Activated naive CD4-positive, alpha-beta T cell treated with anti-CD3 and anti-CD28 coated beads, Interleukin-2, amount 10 ng/mL, durations not matched to agents 7 days and 5 days (primary cell): ENCODE measurements at places on chromosomes 12 and 14.

DNA sequence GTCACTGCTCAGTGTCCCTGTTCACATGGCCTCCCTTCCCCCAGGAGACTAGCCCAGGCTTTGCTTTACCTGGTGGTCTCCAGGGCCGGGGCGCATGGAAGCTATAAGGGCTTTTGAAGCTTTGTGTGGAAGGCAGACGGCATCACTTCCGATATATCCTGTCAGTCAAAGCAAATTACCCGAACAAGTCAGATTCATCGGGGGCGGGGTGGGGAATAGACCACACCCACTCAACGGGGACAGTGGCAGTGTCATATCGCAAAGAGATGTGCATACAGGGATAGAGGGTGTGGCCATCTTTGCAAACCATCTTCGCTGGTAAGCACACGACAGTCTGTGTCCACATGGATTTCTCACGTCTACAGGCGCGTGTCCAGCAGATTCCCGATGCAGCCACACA is 127.3 kb downstream of the GLT1D1 start:
- H3K27me3 ChIP-seq, result no peaks in the 10 kb centered on the region
- DNase-seq, result no peak
- no peak overlapping the region for H3K4me3 ChIP-seq
- H3K27ac ChIP-seq, result no peak overlapping the region
- no peaks in the 10 kb centered on the region for H3K36me3 ChIP-seq

- H3K27me3 ChIP-seq, result no peaks in the 10 kb centered on the region
- H3K4me3 ChIP-seq, result no peak overlapping the region
- no peak overlapping the region for H3K27ac ChIP-seq
- DNase-seq, result no peak
Observed at GRCh38 chr14:98369344-98369743, 902.7 kb downstream of the BCL11B start.

DNA sequence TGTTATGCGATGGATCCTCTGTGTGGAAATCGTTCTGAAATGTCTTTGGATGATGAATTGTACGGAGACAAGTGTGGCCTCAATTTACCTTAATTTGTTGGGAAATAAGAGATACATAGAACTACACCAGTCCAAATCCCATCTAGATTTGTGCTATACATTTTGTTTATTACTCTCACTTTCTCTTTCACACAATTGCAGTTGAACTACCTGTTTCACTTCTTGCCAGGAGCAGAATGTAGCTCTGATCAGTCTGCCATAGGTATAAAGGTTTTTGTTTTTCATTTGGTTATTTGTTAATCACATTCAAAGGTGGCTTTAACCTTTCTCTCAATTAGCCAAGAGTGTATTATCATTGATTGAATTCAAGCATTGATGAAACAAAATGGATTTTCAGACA is 268.2 kb downstream of the SNAPC1 start:
- H3K4me3 ChIP-seq, result no peak overlapping the region
- no peaks in the 10 kb centered on the region for H3K36me3 ChIP-seq
- DNase-seq, result no peak

GRCh38 chr12:11658791-11659190 is 9.3 kb downstream of the ETV6 start:
- H3K36me3 ChIP-seq, result peaks cover 48% of the 10 kb centered on the region
- H3K4me1 ChIP-seq, result peaks cover 67% of the 10 kb centered on the region
- H3K27me3 ChIP-seq, result no peaks in the 10 kb centered on the region
- no peak overlapping the region for H3K4me3 ChIP-seq
- no peak overlapping the region for H3K27ac ChIP-seq
- DNase-seq, result no peak

- no peaks in the 10 kb centered on the region for H3K36me3 ChIP-seq
- no peak for DNase-seq
- H3K4me3 ChIP-seq, result no peak overlapping the region
- peaks cover 7% of the 10 kb centered on the region for H3K4me1 ChIP-seq
Observed at GRCh38 chr12:75525263-75525662, 13.9 kb upstream of the KRR1 start.

DNA sequence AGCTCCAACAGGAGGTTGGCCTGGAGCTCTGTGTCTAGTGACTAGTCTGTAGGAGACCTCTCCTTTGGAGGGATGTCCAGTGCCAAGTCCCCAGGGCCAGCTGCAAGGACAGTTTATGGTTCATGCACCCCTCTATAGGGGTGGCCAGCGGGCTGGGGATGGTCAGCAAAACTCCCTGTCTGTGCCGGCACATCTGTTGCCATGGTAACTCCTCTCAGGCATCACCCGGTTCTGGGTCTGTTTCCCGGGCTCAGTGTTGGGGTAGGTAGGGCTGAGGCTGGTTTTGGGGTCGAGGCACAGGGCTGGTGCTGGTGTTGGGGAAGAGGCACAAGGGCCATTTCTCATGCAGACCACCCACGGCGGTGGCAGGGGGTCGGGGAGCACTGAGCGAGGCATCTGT is 196.8 kb downstream of the RBM19 start:
- H3K27me3 ChIP-seq, result no peaks in the 10 kb centered on the region
- H3K27ac ChIP-seq, result no peak overlapping the region
- H3K36me3 ChIP-seq, result no peaks in the 10 kb centered on the region
- no peaks in the 10 kb centered on the region for H3K4me1 ChIP-seq

GRCh38 chr14:32252030-32252670 is 49.1 kb upstream of the RNU6-8 start:
- H3K27ac ChIP-seq, result no peak overlapping the region
- no peaks in the 10 kb centered on the region for H3K4me1 ChIP-seq
- no peak overlapping the region for H3K4me3 ChIP-seq
- no peaks in the 10 kb centered on the region for H3K36me3 ChIP-seq
- DNase-seq, result peak; percentile 62

GRCh38 chr12:79454338-79454843 is 236.4 kb downstream of the PAWR start:
- no peak overlapping the region for H3K4me3 ChIP-seq
- no peaks in the 10 kb centered on the region for H3K4me1 ChIP-seq
- no peak for DNase-seq
- no peak overlapping the region for H3K27ac ChIP-seq
- H3K27me3 ChIP-seq, result no peaks in the 10 kb centered on the region
- no peaks in the 10 kb centered on the region for H3K36me3 ChIP-seq

- DNase-seq, result peak; percentile 72
- H3K4me1 ChIP-seq, result peaks cover 86% of the 10 kb centered on the region
- H3K27me3 ChIP-seq, result no peaks in the 10 kb centered on the region
- peaks cover 35% of the 10 kb centered on the region for H3K36me3 ChIP-seq
Observed at GRCh38 chr14:91349481-91350074, 68.0 kb downstream of the CCDC88C start.

DNA sequence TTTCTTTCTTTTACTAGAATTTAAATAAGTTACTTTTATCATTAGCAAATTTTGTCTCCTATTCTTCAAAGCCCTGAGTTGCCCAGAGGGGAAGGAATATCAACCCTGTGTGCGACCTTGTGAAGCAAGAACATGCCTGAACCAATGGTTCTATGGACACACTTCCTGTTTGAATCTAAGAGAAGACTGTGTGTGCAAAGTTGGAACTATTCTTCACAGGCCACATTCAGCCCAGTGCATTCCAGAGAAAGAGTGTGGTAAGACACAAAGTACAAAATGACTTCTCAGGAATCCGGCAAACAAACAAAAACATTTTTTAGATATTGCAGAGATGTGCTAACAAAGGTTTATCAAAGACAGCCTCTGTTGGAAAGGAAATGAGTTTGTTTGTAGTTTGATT is 90.8 kb upstream of the PTPRQ start:
- DNase-seq, result no peak
- H3K36me3 ChIP-seq, result no peaks in the 10 kb centered on the region
- no peaks in the 10 kb centered on the region for H3K4me1 ChIP-seq
- H3K27me3 ChIP-seq, result no peaks in the 10 kb centered on the region
- no peak overlapping the region for H3K4me3 ChIP-seq

GRCh38 chr14:73457041-73457923 is 1.1 kb downstream of the NUMB start:
- H3K36me3 ChIP-seq, result peaks cover 6% of the 10 kb centered on the region
- peak overlapping the region; percentile 97 for H3K4me3 ChIP-seq
- peaks cover 15% of the 10 kb centered on the region for H3K27me3 ChIP-seq
- H3K27ac ChIP-seq, result peak overlapping the region; percentile 59
- peaks cover 45% of the 10 kb centered on the region for H3K4me1 ChIP-seq

DNA sequence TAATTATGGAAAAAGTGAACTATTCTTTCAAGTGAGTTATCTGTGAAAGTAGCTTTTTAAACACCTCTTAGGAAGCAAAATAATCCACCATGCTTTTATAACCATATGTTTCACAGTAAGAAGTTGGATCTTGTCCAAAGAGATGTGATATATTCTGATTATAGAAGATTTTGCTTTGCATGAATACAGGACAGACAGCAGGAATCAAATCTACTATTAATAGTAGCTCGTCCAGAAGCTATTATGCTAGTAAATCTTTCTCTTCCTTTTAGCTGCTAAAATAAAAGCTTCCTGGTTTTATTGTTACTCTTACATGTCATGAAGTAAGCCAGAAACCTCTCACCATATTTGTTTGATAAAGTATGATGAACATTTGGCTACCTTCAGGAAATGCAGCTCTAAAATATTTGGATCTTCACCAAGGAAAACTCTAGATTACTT is 257.0 kb downstream of the IPO8 start:
- H3K4me3 ChIP-seq, result no peak overlapping the region
- no peaks in the 10 kb centered on the region for H3K4me1 ChIP-seq
- H3K36me3 ChIP-seq, result no peaks in the 10 kb centered on the region
- no peak for DNase-seq

DNA sequence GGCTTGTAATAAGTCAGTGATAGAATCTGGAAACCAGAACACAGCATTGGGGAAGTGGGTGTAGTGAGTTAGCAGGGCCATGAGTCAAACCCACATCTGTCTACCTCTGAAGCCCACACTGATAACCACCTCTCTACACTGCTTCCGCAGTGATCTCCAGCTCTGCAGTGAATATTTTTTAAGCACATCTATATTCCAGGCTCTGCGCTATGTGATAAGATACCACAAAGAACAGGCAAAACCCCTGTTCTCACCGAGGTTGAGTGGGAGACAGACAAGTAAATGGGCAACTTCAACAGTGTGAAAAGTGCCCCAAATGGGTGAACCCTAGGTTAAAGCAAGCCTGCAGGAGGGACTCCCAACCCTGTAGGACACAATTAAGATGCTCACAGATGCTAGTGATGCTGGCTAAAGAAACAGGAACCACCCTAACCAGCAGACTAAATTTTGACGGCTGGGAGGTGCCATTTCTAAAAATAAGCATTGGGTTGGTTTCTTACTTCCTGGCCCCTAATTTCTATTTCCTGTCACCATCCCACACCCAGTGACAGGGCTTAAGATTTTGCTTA is 375.0 kb downstream of the DPF3 start:
- peaks cover 36% of the 10 kb centered on the region for H3K36me3 ChIP-seq
- peaks cover 11% of the 10 kb centered on the region for H3K27me3 ChIP-seq
- H3K4me3 ChIP-seq, result peak overlapping the region; percentile 43

DNA sequence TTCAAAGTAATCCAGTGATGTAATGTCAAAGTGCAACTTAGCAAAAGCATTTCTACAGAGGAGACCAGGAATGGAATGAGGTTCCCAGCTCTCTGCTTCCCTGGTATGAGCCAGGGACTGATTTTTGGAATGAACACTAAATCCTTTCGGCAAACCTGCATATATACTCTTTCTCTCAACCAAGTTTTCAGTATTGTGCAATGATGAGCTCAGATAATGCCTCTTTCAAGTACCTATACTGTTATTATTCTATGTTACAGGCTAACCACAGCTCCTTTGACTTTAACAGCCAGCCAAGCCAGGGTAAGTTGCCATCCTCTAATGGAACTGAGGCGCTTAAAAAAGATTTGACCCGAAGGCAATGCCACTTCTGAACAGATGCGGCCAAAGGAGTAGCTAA is 104.9 kb upstream of the FSCB start:
- no peaks in the 10 kb centered on the region for H3K36me3 ChIP-seq
- H3K27ac ChIP-seq, result no peak overlapping the region
- DNase-seq, result no peak

- H3K4me3 ChIP-seq, result peak overlapping the region; percentile 69
- peaks cover 72% of the 10 kb centered on the region for H3K27me3 ChIP-seq
- peaks cover 22% of the 10 kb centered on the region for H3K4me1 ChIP-seq
- peaks cover 2% of the 10 kb centered on the region for H3K36me3 ChIP-seq
- H3K27ac ChIP-seq, result no peak overlapping the region
Observed at GRCh38 chr14:60721326-60722106, 2.6 kb downstream of the SIX4 start.
